ENCODE measurements at places on chromosomes 16 and 17.

GRCh38 chr17:5825717-5826330, 241.5 kb upstream of the NLRP1 start:
- DNase-seq: no peak

- DNase-seq: no peak
These were observed 5.6 kb downstream of the ADCY9 start for GRCh38 chr16:4110680-4111079.

GRCh38 chr17:32746698-32747097, 130.2 kb downstream of the MYO1D start:
- DNase-seq: no peak

DNA sequence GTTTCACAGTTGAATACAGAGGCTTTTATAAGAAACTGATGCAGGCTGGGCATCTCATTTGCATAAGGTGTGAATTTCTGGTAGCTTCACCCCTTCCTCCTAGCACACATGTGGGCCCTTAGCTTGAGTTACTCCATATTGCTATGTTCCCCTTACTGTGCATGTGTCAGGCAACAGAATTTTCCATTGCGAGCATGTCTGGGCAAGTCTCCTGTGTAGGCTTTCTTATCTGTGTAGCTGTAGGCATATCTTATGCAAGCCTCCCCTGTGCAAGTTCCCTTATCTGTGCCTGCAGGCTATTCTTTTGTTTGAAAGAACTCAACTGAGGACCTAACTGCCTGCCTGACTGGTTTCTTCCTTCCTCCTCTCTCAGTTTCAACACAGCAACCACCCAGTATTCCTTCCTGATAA, 597.4 kb upstream of the CDH5 start:
- no peak for DNase-seq

GRCh38 chr17:75703591-75703990, 17.7 kb upstream of the ITGB4 start:
- no peak for DNase-seq

DNA sequence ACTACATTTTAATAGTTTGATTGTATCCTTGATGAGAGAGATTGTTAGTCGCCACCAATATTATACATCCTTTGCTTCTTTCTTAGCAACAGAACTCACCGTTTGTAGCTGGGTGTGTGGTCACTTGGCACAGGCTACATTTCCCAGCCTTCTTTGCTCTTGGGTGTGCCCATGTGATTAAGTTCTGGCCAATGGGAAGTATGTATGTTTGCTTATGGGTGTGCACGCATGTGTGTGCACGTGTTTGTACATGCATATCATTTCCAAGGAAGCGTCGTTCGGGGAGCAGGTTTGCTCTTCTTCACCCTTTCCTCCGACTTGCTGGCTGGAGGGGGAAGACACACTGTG, 4.4 kb upstream of the SEC14L1 start:
- no peak for DNase-seq

DNA sequence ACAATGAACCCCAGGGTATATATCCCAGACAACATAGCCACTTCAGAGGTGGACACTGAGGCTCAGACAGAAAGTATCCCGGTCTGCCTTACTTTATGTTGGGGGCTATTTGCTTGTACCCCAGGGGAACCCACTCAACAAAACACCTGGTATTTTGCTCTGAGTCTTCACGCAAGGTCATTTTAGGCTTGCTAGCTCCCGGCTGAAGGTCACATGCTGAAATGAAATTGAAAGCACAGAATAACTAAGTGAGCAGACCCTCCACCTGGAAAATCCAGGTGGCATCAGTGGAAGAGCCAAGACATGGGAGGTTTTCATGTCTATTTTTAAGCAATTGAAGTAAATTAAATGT, 4.1 kb upstream of the KDM8 start:
- DNase-seq: no peak

GRCh38 chr16:10180771-10181163, 1.5 kb downstream of the GRIN2A start:
- DNase-seq: no peak

DNA sequence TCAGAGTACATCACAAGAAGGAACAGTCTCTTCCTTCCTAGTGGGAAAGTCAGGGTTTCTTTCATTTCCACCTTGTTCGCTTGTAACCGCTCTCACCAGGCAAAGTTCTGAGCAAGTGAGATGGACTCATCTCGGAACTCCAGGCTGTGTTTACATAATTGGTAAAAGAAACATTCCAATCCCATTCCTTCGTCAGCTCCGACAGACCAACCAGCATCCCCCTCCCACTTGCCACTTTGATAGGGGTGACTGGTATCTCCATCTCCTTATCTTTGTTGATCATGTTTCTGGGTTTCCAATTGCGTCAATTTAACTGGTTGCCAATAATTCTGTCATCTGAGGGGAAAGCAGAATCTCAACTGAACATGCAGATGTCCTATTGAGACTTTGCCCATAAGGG, 36.8 kb upstream of the LYRM9 start:
- no peak for DNase-seq

- no peak for DNase-seq
These were observed 26.3 kb downstream of the CEP112 start for GRCh38 chr17:66165537-66166123.

DNA sequence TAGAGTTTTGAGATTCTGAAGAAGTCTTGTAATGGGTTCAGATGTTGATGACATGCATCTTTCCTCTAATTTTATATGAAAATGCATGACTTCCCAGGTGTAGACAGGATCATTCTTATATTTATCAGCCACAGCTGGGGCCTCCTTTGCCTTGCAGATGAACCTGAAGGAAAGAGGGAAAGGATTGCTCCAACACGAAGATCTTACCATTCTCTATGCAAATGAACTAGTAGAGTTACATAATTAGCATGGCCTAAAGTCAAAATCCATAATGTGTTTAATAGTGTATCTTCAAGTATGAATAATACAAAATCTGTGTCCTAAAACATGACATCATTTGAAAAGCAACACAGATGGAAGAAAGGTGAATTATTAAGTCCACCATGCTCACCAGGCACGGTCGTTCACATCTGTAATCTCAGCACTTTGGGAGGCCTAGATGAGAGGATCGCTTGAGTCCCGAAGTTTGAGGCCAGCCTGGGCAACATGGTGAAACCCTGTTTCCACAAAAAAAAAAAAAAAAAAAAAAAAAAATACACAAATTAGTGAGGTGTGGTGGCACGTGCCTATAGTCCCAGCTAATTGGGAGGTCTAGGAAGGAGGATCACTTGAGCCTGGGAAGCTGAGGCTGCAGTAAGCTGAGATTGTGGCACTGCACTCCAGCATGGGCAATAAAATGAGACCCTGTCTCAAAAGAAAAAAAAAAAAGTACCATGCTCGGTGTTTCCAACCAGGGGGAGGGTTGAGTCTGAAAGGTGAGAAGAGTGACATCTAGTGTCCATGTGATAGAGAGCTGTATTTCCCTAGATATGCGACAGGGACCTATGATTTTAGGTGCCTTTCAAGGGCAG, 6.3 kb downstream of the VWA3A start:
- no peak for DNase-seq

DNA sequence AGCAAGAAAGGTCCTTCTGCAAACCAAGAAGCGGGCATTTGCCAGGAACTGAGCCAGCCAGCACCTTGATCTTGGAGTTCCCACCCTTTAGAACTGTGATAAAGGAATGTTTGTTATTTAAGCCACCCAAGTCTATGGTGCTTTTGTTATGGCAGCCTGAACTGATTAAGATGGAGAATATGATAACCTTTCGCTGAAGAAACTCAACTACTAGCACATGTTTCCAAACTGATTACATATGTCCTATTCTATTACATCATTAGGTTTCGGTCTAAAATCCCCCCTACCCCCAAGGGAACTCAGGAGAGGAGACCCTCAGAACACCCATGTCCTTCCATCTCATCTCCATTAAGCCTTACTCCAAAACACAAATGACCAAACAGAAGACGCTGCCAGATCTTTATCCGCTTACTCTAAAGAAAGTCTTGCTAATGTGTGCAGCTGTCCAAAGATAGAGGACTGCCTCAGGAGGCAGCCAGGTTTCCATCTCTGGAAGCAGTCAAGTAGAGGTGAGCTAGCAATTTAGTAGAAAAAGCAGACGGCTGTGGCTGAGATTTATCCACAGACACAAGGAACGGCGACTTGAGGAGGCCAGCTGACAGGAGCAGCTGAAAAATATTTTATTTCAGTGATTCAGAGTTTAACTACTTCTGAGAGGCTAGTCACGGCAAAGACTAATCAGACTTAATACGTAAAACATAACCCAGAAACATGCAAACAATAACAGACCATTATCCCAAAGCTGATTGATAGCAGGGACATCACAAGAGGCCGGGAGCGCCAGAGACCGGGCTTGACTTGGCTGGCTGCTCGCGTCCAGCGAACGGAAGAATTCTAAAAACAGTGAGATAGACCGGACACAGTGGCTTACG, 611.4 kb upstream of the CDH5 start:
- no peak for DNase-seq

DNA sequence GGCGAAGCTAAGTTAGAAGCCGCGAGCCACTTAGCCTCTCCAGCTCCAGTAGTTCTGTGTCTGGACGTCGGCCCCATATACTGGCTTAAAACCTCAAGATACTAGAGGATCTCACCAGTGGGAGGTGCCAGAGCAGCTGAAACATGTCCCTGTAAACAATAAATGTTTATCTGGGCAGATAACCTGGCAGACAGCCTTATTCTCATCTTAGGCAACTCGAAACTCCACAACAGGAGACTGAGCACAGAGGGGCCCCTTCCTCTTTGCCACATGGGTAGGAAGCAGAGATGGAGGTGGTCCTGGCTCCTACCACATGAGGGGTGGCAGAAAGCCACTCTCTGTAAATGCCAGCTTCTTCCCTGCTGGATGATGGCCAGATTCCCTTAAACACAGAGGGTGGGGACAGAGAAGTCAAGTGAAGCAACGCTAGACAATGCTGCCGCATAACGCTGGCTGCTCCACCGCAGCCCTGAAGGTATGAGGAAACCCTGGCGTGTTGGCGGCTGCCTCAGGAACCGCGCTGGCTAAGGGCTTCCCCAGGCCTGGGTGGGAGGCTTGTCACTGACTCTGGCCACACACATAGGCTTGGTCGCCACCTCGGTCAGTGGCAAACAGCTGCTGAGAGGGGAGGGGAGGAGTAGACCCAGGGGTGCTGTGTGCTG, 67.9 kb downstream of the HIC1 start:
- DNase-seq: no peak

- DNase-seq: no peak
These were observed 258.2 kb upstream of the IRX5 start for GRCh38 chr16:54672500-54672899.

GRCh38 chr17:46270032-46270431, 24.9 kb upstream of the LRRC37A start:
- no peak for DNase-seq

DNA sequence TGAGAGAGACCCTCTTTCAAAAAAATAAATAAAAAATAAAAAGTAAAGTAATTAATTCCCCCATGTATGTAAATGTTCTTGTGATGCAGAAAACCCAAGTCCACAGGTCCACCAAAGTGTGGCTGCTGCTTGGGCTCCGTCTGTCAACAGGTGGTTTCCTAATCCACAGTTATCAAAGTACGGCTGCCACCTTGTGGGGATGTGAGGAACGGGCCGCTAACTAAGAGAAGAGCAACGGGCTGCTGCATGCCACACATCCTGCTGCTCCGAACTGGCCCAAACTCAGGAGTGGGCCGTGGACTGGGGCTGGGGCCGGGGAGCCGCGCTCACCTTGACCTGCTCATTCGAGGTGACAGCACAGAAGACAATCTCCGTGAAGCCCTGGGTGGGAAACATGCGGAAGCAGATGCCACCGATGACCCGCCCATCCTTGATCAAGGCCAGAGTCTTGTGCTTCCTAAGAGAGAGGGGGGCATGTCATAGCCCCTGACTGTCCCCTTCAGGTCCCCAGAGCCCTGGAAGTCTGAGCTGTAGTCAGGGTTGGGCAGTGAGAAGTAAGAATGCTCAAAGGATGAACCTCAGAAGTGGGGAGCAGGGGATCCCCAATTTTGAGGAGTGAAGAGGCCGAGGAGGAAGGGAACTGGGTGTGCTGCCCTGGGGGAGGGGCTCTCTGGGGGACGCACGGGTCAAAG, 4.3 kb downstream of the KAT2A start:
- DNase-seq: peak; percentile 68

- no peak for DNase-seq
These were observed 102.9 kb downstream of the NDE1 start for GRCh38 chr16:15752717-15753488.

DNA sequence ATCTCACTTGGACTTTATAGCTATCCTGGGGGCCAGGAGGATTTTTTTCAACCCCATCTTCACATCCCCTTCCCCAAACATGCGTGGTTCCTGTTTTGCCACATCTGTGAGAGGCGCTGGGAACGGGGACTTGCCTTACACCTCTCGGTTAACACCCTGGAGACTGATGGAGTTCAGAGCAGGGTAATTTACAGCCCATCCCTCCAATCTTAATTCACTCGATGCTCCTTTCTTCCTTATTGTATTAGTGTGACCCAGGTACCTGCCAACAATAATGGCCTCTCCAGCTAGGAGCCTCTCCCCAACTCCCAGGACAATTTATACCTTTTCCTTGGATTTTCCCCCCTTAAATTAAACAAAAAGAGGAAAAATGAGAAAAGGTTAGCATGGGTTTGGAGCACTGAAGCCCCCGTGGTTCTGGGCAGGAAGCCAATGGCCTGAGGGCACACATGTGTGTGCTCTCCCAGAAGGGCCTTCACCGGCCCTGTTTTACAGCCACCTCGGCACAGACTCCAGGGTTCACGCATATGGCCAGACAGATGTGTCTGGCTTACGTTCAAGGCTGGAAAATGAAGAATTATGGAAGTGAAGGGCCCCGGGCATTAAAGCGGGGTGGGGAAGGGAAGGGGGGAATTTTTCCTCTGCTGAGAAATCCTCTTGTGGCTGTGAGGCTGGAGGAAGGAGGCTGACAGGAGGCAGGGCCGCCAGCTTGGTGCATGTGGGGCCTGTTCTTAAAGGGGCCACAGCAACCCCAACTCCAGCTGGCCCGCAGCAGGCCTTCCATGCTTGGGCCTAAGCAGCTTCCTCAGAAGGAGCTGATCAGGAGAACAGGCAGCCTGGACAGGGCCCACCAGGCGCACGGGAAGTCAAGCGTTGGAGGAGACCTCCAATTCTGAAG, 21.4 kb downstream of the HIC1 start:
- no peak for DNase-seq

DNA sequence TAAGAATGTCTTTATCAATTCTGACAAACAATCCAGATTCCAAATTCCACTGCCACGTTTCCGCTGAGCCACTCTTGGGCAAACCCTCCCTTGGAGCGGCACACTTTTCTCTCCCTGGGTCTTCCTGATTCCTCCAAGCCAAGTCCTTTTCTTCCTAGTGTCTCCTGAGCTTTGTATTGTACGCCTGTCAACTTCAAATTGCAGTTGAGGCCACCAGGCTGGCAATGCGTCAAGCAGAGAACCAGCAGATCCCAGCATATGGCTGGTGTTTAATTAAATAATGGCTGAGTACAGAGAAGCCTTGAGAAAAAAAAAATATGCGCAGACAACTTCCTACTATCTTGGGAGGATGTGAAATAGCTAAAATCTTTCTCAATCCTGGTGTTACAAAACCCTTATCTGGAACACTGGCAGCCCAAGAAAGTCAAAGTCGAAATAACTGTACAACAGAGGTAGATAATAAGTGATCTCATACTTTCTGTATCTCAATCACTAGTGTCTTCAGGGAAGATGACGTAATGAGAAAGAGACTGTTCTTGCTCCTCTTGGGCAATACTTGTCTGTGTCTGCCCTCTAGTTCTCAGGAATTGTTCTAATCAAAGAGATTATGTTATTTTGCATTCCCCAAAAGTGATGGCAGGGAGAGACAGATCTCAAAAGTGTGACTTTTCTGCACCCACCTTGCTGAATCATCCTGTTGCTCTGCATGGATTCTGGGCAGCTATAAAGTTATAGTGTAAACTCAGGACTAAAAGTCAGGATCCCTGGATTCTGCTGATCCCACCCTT, 15.0 kb downstream of the SMIM36 start:
- no peak for DNase-seq
